ENCODE measurements at places on chromosomes 13 and 19. TPM values are rescaled to one million over a fixed set of nuclear protein-coding genes. Genes with fewer than 3 reads are reported as not detected.

LRRC4B gene
- not detected for total RNA-seq

PRR19 gene
- 1.2 TPM for total RNA-seq

FFAR1 gene
- not detected for total RNA-seq

CCDC70 gene
- not detected for total RNA-seq

ESD gene
- 117 TPM for total RNA-seq

ADGRE3 gene
- total RNA-seq: not detected

DMKN gene
- 24.3 TPM for total RNA-seq

LMTK3 gene
- 2.1 TPM for total RNA-seq
